ENCODE measurements at places on chromosomes 16 and 17.

DNA sequence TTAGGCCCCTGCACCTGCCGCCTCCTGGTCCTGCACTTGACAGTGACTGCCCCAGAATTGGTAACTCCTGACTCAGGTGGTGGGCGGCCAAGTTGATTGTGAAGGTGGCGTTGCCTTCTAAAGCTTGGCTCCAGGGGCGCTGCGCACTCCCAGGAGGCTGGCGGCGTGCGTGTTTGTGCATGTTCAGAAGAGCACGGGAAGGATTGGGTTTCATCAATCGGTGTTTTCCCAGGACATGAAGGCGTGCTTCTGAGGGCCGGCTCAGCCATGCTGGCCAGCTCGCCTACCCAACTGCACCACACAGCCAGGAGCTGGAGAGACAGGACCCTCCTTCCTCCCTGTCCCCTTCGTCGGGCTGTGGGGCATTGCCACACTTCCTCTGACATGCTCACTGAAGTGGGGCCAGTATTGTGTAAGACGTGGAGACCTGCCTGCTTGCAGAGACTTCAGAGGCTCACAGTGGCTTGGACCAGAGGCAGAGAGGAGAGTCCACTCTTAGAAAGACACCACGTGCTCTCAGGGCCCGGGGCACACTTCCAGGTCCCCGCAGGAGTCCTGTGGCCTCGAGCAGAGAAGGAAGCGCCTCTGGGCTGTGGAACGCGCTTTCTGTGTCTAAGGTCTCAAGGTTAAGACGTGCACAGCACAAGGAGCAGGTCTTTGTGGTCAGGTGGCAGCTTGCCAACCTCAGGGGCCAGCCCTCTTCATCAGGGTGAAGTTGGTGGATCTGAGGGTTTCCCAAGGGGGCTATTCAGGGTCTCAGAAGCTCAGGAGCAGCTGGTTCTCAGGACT lies 2.8 kb downstream of the RAB40C start:
- no peaks in the 10 kb centered on the region for H3K27me3 ChIP-seq
- H3K36me3 ChIP-seq, result peaks cover 8% of the 10 kb centered on the region
- no peak for DNase-seq
- H3K4me3 ChIP-seq, result no peak overlapping the region
- no peak overlapping the region for H3K27ac ChIP-seq

GRCh38 chr16:50834701-50835100 lies 92.8 kb downstream of the CYLD start:
- H3K27ac ChIP-seq, result no peak overlapping the region
- no peak for DNase-seq
- H3K4me3 ChIP-seq, result no peak overlapping the region
- no peaks in the 10 kb centered on the region for H3K4me1 ChIP-seq
- peaks cover 25% of the 10 kb centered on the region for H3K27me3 ChIP-seq

DNA sequence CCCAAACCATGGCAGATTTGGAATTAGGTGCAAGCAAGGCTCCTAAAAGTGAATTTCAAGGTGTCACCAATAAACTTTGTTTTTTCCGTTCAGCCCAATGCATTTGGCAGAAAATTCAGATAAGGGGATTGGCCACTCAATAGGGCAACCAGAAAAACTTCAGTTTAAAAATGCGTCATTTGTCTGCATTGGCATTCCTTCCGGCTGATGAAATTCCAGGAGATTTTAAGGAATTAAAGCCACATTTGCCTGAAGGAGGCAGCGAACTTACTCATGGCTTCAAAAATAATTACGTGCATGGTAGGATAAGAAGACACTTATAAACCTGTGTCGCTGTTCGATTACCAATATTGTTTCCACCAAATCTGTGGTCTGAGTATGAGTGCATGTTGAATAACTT lies 151.9 kb downstream of the SALL1 start:
- H3K4me3 ChIP-seq, result no peak overlapping the region
- H3K36me3 ChIP-seq, result no peaks in the 10 kb centered on the region
- H3K27me3 ChIP-seq, result peaks cover 3% of the 10 kb centered on the region
- no peak overlapping the region for H3K27ac ChIP-seq
- no peaks in the 10 kb centered on the region for H3K4me1 ChIP-seq

GRCh38 chr17:44540246-44541084 lies 16.8 kb upstream of the FZD2 start:
- DNase-seq, result no peak
- no peaks in the 10 kb centered on the region for H3K4me1 ChIP-seq
- H3K27me3 ChIP-seq, result peaks cover 36% of the 10 kb centered on the region
- H3K4me3 ChIP-seq, result no peak overlapping the region

- no peaks in the 10 kb centered on the region for H3K36me3 ChIP-seq
- H3K4me3 ChIP-seq, result no peak overlapping the region
- no peaks in the 10 kb centered on the region for H3K27me3 ChIP-seq
- no peak for DNase-seq
- H3K4me1 ChIP-seq, result no peaks in the 10 kb centered on the region
Measured at GRCh38 chr17:72031219-72031884, 89.5 kb upstream of the SOX9 start.

DNA sequence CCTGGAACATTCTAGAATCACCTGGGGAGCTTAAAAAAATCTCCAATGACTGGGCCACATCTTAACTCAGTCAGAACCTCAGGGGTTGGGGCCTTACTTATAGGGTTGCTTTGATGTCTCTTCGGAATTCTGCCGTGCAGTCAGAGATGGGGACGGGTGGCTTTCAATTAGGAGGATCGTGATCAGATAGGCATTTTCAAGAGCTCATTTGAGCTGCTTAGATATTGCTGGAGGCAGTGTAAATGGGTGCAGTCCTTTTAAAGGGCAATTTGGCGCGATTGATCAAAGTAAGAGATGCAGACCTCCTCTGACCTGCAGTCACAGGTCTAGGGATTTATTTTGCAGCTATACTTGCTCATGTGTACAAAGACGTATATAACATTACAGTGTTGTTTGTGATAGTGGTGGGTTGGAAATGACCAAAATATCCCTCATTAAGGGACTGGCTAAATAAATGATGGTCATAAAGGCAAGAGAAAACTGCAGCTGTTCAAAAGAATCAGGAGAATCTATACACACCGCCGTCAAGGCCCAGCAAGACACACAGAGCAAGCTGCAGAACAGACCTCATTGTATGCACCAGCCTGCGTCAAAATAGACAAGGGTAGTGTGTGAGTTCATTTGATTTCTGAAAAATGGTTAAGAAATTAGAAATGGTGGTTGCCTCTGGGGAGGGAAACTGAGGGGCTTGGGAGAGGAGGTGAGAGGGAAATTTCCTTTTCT lies 6.3 kb upstream of the KCNG4 start:
- peaks cover 25% of the 10 kb centered on the region for H3K27me3 ChIP-seq
- no peak overlapping the region for H3K27ac ChIP-seq
- DNase-seq, result no peak
- no peak overlapping the region for H3K4me3 ChIP-seq

GRCh38 chr17:2197271-2197670 lies 106.3 kb downstream of the SMG6 start:
- peaks cover 2% of the 10 kb centered on the region for H3K4me1 ChIP-seq
- H3K4me3 ChIP-seq, result no peak overlapping the region
- H3K27ac ChIP-seq, result no peak overlapping the region
- DNase-seq, result no peak
- H3K36me3 ChIP-seq, result no peaks in the 10 kb centered on the region

GRCh38 chr16:23480257-23480656 lies 27.3 kb upstream of the COG7 start:
- H3K27ac ChIP-seq, result no peak overlapping the region
- H3K4me3 ChIP-seq, result no peak overlapping the region

- no peak for DNase-seq
- no peak overlapping the region for H3K4me3 ChIP-seq
- H3K36me3 ChIP-seq, result no peaks in the 10 kb centered on the region
- H3K27me3 ChIP-seq, result no peaks in the 10 kb centered on the region
- H3K4me1 ChIP-seq, result peaks cover 9% of the 10 kb centered on the region
- H3K27ac ChIP-seq, result no peak overlapping the region
Measured at GRCh38 chr16:12468552-12468951, 335.1 kb downstream of the CPPED1 start.

DNA sequence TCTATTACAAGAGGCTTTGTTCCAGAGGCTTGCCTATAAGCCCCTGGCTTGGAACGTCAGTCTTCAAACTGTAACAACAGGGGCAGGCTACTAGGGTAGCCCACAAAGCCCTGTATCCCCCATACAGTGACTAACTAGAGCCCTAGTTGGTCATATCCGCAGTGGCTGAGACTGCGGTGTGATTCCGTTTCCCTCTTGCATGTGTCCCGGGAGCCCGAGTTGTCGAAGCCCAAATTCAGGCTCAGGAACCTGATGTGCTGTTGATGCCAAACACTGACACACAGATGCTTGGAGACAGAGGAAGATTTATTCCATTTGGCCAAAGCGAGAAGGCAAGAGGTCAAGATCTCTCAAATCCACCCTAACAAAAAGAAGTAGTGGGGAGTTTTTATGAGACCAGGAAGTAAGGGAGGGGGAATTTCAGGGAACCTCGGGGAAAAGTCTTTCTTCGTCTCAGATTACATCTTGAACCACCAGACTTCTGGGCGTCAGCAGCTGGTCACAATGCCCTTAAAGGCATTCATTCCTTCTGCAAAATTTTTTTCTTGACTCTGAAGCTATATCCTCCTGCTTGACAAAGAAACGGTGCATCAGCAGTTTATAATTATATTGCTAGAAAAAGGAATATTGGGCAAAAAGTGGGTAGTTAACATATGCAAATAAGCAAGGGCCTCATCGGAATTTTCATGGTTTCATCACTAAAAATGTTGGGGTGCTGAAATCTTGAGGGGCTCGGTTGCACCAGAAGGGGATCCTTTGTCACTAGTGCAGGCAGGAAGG lies 879 bp downstream of the SLFN5 start:
- peak overlapping the region; percentile 99 for H3K27ac ChIP-seq
- H3K4me1 ChIP-seq, result peaks cover 36% of the 10 kb centered on the region
- DNase-seq, result peak; percentile 55
- peaks cover 27% of the 10 kb centered on the region for H3K36me3 ChIP-seq
- H3K4me3 ChIP-seq, result peak overlapping the region; percentile 48
- H3K27me3 ChIP-seq, result no peaks in the 10 kb centered on the region

- no peak for DNase-seq
- no peaks in the 10 kb centered on the region for H3K4me1 ChIP-seq
- H3K27me3 ChIP-seq, result no peaks in the 10 kb centered on the region
- H3K4me3 ChIP-seq, result no peak overlapping the region
- H3K27ac ChIP-seq, result no peak overlapping the region
Measured at GRCh38 chr17:50363217-50364060, 9.5 kb downstream of the MRPL27 start.
